ENCODE measurements at places on chromosomes 7 and 10. TPM values are rescaled to one million over a fixed set of nuclear protein-coding genes. Genes with fewer than 3 reads are reported as not detected.
A peak's percentile ranks its signal among the peaks of the same experiment; 100 is the strongest.

The PDGFA gene
- total RNA-seq = 16.7 TPM

The PNLIPRP2 gene
- total RNA-seq = not detected

The PRLHR gene
- total RNA-seq = not detected

The FAM25A gene
- not detected for total RNA-seq

The POLL gene
- total RNA-seq = 17.2 TPM

The ANKRD30A gene
- not detected for total RNA-seq

The FXYD4 gene
- 0.42 TPM for total RNA-seq

The IMPDH1 gene
- 21.3 TPM for total RNA-seq

The CNTNAP2 gene
- 0.77 TPM for total RNA-seq

The TMEM229A gene
- not detected for total RNA-seq

The CALHM1 gene
- total RNA-seq = not detected

The ANKRD1 gene
- 4,071 TPM for total RNA-seq

DNA sequence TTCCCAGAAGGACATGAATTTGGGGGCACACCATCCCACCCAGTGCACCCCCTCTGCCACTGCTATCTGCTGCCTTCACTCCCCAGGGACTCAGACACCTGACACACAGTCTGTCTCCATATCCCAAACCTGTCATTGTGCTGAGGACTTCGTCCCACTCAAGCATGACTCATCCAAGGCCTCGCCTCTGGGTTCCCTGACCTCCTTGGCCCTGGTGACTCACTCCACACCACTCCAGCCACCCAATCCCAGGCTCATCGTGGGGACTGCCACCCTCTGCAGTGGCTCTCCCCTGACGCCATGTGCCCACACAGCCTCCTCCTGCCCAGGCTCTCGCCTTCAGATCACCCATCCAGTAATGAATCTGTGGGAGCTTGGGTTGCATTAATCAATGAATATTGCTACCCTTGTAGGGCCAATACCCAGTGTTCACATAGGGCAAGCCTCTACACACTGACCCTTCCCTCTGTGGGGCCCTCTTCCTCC is 6.6 kb upstream of the INSIG1 start:
- no peak for DNase-seq

GRCh38 chr7:116426428-116427156 is 72.9 kb upstream of the CAV2 start:
- peak; percentile 49 for DNase-seq

- DNase-seq = peak; percentile 45
These were observed 578 bp downstream of the CACUL1 start for GRCh38 chr10:118754229-118754555.

DNA sequence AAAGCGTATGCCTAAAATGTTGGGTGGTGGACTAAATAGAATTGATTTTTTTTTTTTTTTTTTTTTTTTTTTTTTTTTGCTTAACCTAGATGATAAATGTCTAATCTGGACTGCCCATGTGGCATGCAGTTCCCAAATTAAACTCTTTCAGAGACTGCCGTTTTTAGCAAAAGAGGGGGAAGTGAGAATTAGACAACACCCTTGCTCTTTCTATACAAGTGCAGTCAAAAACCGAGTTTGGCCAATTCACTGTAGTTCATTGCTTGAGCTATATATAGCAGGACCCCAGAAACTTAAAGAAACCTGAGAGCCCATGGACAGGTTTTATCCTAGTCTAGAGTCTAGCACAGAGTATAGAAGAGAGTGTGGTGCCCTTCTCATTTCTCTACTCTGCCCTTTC is 141.9 kb downstream of the GRM3 start:
- no peak for DNase-seq

DNA sequence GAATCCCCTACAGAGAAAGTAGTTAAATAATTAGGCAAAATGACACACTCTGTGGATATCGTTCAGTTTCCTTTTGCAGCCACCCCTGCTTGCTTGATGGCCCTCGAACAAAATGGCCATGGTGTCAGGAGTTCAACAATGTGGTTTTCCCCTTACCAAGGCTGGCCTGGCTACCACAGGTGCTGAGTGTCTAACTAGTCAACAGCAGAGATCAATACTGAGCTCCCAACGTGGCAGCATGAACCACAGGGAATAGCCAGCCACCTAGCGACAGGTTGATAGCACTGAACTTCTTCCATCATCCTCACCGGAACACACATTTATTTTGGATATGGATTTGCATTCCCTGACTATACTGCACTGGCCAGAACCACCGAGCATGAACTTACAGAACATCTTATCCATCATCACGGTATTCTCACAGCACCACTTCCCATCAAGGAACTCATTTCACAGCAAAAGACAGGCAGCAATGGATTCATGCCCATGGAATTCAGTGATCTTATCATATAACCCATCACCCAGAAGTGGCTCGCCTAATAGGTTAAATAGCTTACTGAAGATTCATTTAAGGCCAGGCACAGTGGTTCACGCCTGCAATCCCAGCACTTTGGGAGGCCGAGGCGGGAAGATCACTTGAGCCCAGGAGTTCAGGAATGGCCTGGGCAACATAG is 6.3 kb downstream of the C10orf67 start:
- DNase-seq = no peak

- DNase-seq = no peak
These were observed 20.0 kb downstream of the LRRD1 start for GRCh38 chr7:92158660-92159575.

- DNase-seq = no peak
These were observed 179.0 kb downstream of the NOC3L start for GRCh38 chr10:94183666-94184264.

GRCh38 chr7:124662937-124663336 is 102.7 kb downstream of the GPR37 start:
- DNase-seq = no peak

DNA sequence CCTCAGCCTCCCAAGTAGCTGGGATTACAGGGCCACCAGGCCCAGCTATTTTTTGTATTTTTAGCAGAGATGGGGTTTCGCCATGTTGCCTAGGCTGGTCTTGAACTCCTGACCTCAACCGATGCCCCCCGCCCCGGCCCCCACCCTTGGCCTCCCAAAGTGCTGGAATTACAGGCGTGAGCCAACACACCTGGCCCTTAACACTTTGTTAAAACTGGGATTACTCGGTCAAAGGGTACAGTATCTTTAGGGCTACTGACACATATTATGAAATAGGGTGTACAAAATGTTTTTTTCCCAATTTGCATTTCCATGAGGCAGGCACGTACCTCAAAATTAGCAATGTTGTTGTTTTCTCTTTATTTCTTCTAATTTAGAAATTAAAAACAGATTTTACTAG is 11.5 kb downstream of the NUDT5 start:
- no peak for DNase-seq

- no peak for DNase-seq
These were observed 125.0 kb upstream of the PPP2R2D start for GRCh38 chr10:131775833-131776232.

- no peak for DNase-seq
These were observed 42.7 kb downstream of the TMEM26 start for GRCh38 chr10:61410353-61411070.

- no peak for DNase-seq
These were observed 701 bp upstream of the GBX1 start for GRCh38 chr7:151168003-151168786.

GRCh38 chr10:1615186-1615954 is 122.0 kb downstream of the ADARB2 start:
- no peak for DNase-seq

- no peak for DNase-seq
These were observed 3.2 kb upstream of the GIMAP4 start for GRCh38 chr7:150564006-150564405.

DNA sequence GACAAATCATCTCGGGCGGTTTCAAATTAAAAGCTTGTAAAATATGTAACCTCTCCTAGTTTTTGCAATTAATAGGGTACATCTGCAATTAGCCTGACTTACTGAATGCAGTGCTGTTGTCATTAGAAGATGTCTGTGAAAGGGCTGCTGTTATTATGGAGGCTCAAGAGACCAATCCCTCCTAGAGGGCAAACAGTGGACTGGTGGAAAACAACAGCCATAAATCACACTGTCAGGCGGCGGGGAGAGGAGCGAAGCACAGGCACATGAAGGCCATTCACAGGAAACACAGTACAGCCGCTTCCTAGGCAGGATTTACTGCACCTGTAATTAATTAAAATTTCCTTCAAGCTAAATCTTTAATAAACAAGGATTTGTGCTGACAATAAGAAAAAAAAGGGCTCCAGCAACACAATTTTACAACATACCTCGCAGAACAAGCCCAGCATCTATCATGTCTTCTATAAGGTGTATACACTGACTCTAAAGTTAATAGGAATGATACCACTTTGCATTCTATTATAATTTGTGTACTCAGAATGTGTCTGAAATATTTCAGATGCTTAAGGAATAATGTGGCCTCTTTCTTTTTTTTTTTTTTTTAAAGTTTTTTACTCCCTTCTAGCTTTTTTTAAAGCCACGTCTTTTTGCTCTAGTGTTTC is 50.7 kb downstream of the ERCC6 start:
- DNase-seq = no peak

DNA sequence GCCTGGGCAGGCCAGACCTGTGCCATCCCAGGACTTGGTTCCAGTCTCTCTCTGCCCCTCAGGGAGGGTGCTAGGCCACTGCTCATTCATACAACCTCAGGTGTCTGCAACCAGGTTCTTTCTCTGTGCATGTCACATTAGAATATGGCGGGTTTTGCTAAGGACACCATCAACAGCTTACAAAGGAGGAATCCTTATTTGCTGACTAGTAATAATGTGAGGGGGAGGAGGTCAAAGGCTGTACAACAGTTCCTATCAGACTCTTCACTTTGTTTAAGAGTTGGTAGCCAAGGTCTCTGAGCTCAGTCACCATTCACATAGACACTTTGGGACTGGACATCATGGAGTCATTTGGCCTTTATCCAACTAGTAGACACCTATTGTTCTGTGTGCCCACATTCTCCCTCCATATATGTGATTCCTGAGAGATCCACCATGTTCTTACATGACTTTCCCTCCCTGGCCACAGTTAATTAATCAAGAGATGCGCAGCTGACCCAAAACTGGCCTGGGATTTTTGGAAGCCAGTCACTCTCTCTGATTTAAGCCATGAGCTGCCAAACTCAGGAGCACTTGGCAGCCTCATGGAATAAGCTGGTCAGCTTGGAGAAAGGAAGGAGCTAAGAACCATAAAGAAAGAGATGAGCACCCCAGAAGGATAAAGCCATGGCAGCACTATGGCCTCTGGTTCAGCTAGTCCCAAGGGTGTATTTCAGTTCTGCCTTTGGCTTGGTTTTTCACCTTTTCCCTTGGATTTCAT is 51.2 kb downstream of the DPCD start:
- DNase-seq = no peak

DNA sequence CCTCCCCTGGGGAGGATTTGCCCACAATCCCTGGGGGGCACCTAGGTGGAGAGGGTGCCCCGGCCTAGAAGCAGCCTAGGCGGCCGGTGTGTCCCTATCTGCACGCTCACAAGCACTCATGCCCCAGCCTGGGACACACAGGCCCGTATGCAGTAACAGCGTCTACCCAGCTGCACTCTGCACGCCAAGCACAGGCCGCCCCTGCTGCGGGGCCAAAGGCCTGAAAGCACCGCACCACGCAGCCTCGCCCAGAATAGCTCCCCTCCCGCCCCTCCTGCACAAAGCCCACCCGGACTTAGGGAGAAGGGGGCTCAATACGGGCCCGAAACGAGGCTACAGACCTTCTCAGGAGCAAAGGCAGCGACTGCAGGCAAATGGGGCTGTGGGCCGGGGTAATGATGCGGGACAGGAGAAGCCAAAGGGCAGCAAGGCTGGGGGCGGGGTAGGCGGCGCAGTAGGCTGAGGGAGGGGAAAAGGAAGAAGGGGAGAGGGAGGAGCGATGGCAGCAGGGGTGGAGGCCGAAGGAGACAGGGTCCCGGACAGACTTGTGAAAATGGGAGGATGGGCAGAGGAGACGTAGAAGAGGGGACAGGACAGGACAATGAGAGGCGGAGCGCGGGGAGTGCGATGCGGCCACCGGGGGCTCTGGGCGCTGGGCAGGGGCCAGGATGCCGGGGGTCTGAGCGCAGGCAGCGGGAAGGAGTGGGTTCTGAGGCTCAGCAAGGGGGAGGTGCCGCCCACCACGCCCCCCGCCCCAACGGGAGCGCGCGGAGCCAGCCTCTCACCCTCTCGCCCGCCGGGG is 544 bp downstream of the GPRIN2 start:
- no peak for DNase-seq

DNA sequence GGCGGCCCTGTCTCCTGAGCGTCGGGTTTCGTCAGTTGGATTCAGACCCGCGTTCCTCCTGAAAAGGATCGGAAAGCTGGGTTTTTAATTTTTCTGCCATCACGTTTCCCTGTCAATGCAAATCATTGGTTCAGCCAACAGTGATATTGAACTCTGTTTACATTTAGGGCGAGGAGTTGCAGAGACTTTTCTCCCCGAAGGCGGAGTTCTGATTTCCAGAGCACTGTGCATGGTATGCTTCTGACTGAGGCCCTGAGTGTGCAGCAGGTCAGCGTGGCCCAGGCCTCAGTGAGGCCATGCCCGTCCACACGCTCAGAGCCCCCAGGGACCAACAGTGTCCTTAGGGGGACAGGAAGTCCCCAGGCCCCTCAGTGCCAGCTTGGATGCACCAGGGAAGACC is 27.1 kb downstream of the NKX6-2 start:
- DNase-seq = no peak

GRCh38 chr10:113476191-113476590 is 76.7 kb upstream of the HABP2 start:
- no peak for DNase-seq

DNA sequence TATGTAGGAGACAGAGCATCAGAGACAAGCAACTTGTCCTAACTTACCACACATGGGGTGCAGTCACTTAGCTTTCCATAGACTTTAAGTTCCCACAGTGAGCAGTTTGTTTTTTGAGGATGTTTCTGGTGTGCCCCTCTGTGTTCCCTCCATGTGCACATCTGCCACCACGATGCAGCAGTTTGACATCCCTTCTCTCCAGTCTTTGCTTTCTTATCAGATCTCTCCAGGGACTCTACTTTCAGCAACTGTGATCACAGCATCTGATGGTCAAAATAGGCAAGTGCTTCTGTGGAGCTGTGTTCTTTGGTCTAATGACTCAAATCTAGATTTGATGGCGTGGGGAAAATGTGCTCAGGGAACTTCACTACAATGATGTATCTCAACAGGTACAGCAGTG is 96.5 kb upstream of the NAMPT start:
- DNase-seq = no peak

DNA sequence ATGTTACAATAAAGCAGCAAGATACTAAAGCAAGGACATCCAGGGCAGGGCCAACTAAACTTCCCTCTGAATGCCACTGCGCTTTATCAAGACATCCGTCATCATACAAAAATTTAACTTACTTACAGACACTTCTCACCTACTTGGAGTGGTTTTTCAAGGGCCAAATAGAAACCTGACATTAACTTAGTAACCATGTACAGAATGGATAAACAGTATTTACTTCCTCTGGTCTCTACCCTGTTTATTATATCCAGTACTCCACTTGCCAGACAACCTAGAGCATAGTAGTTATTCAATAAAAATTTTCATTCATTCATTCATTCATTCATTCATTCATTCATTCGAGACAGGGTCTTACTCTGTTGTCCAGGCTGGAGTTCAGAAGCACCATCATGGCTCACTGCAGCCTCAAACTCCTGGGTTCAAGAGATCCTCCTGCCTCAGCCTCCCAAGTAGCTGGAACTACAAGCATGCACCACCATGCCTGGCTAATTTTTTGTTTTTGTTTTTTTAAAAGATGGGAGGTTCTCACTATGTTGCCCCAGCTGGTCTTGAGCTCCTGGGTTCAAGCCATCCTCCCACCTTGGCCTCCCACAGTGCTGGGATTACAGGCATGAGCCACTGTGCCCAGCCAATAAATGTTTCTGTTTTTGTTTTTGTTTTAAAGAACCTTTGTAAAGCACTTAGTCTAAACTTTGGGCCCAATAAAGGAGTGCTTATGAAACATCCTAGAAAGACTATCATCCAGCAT is 19.0 kb downstream of the SMURF1 start:
- no peak for DNase-seq

GRCh38 chr10:68302503-68302823 is 29.4 kb upstream of the HNRNPH3 start:
- no peak for DNase-seq

Data from heart right ventricle (tissue), 16 donors.